ENCODE measurements at places on chromosomes 6 and 20.

DNA sequence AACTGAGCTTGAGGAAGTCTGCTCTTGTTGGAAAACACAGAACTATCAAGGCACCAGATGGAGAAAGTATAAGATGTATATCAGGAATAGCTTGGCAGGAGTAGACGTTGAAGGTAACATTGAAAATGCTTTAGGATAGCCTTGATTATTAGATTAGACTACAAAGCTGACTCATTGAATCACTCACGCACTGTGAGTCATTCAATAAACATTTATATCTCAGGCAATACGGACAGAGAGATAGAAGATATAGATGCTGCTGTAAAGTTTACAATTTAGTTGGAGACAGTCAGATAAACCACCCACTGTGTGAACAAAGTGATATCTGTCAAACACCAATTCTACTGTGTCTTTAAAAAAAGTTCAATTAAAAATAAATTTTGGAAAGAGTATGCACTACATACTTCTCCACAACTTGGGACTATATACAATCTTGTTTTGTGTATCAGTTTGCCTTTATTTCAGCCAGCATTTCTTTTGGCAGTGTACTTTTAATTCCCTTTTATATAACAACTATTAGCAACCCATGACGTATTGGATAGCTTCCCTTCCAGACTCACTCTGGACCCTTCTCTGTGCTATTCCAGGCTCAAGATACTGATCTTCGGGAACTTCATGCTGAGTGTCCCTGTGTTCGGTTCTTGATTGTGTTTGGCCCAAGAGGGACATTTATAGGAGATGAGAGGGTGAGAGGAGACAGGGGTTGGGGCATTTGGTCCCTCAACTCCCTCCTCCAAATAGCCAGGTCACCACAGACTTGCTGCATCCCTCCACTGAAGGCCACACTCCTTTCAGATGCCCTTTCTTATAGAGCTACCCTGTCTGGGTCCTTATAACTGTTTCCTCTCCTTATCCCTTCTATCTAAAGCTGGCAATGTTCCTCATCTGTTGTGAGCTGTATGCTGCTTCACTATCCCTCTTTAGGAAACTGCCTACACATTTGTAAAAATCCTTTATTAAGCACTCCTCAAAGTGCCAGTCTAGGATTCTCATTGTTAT is 176.6 kb upstream of the PTPRK start:
- DNase-seq = no peak

- DNase-seq = no peak
Measured at GRCh38 chr6:157457787-157458186, 76.8 kb downstream of the ZDHHC14 start.

GRCh38 chr6:133512410-133513016 is 271.4 kb downstream of the EYA4 start:
- DNase-seq = peak; percentile 48

DNA sequence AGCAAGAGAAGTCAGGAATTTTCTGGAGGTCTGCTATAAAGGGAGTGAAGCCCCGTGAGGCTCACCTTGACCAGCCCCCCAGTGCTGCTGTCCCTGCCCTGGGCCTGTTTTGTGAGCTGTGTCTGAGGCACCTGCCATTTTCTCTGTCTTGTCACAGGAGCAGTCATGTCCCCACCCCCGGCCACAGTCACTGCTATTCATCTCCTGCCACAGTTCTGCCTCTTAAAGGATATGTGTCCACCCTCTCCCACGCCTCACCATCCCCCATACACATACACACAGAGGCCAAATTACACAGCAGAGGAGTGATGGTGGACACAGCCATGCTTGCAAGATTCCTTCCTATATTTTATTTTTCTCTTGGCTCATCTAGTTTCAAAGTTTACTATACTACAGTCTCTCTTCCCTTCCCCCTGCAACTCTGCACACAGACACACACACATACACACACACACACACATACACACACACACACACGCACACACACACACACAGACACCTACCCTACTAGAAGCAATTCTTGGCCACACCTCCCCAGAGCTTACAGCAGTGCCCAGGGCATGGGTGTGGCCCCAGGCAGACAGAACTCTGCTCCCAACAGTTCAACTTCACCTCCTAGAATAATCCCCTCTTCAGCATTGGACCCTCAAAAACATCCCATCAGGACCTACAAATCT is 68.7 kb upstream of the TAB2 start:
- no peak for DNase-seq

- DNase-seq = no peak
Measured at GRCh38 chr6:88916615-88917208, 46.7 kb downstream of the RNGTT start.

- DNase-seq = no peak
Measured at GRCh38 chr20:39294137-39294725, 332.1 kb downstream of the DHX35 start.

DNA sequence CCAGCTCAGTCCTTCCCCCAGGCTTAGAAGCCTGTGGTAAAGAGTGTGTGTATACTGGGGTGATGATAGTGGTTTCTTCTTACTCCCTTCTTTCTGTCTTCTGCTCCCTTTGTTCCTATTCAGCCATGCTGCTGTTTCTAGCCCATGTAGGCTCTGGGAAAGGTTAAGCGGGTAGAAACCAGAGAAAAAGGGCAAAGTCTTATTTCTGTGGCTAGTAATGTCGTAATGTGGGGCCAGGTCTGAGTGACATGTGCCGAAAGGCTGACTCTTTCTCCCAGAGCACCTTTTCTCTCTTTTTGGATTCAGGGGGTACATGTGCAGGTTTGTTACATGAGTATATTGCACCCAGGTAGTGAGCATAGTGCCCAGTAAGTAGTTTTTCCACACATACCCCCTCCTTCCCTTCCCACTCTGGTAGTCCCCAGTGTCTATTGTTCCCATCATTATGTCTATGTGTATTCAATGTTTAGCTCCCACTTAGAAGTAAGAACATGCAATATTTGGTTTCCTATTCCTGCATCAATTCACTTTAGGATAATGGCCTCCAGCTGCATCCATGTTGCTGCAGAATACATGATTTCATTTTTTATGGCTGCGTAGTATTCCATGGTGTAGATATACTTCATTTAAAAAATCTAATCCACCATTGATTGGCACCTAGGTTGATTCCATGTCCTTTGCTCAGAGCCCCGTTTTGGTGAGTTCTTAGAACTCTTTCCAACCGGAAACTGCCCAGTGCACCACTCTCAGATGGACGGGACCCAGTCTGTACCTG is 74.3 kb downstream of the EFHC1 start:
- no peak for DNase-seq

DNA sequence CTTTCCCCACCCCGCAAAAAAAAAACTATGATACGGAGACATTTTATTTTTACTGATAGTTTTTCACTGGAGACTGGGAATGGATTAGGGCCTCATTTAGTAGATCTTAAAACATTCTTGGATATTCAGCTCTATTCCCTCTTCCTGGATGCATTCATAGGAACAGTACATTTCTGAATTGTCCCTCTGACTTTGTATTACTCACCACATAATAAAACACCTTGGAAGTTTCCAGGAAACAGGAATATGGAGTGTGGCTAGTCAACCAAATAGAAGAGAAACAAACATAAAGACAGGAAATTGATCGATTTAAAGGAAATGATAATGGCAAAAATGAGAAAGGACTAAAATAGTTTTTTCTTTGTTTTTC is 147.7 kb downstream of the GPX5 start:
- DNase-seq = no peak

DNA sequence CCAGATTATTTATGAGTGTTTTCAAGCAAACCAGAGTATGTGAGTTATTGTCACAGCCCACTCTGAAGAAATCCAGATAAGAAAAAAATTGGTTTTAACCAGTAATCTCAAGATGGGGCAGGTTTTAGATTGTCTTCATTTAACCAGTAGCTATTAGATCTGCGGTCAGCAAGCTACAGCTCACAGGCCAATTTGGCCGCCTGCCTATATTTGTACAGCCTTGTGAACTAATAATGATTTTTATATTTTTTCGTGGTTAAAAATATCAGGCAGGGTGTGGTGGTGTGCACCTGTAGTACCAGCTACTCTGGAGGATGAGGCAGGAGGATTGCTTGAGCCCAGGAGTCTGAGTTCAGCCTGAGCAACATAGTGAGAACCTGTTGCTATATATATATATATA is 5.0 kb downstream of the FAM209B start:
- no peak for DNase-seq

GRCh38 chr20:24863356-24863755 is 85.7 kb upstream of the CST7 start:
- no peak for DNase-seq

DNA sequence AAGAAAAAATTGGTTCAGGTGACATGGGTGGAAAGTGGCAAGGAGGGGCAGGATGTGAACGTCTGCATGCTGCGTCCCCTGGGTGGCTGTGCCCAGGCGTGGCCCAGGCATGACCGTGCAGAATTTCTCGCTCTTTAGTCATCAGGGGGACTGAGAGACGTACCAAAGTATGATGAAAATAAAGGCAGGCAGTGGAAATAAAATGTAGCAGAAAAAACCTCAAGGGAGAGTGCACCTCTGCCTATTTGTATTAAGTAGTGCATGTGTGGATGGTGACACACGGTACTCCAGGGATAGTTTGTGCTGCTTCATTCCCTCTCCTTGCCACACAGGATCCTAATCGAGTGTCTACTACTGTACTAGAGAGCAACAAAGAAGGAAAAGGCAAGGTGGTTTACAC is 81.1 kb downstream of the ATP9A start:
- no peak for DNase-seq

GRCh38 chr20:49420292-49420691 is 62.2 kb downstream of the KCNB1 start:
- DNase-seq = no peak

DNA sequence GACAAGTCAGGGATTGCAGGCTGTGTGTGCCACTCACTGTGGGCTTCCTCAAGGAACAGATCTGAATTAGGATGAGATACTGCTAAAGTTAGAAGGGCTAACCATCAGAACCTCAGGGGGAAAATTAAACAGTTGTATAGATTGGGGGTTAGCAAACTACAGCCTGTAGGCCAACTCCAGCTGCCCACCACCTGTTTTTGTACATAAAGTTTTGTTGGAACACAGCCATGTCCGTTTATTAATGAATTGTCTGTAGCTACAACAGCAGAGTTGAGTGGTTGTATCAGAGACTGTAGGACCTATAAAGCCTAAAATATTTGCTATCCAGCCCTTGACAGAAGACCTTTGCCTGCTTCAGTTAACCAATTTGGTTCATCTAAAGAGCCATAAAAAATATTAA is 127.2 kb upstream of the ECI2 start:
- no peak for DNase-seq

GRCh38 chr6:134240665-134241431 is 77.1 kb downstream of the SGK1 start:
- no peak for DNase-seq

DNA sequence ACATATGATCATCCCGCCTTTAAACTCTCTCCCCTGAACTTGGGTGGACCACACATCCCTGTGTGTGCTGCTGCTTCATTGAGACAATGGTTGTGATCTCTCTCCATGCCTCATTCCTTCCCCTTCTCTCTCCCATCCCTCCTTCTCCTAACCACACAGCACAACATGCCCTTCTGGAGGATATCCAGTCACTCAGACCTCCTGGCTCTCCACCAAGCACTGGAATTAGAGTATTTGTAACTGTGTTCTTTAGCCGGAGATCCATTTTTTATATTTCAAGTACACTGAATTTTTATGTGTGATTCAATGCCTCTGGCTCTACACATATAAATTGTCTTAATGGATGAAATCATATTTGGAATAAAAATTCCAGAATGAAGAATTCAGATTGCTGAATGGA is 287.4 kb downstream of the EYA4 start:
- no peak for DNase-seq

GRCh38 chr6:147135211-147135681 is 69.0 kb upstream of the STXBP5 start:
- DNase-seq = no peak

DNA sequence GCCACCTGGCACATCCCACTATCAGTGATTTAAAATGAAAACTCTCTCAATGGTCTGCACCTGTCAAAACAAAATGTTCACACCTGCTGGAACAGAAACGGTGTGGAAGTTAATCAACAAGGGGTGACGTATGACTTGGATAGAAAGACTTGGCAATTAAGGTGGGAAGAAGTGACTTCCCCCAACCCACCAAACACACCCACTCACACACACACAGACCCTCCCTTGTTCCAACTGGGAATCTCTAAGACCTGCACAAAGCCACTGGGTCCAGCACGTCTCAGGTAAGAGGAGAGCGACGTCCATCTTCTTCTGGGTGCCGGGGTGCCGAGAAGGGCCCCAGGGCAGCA is 25.1 kb upstream of the TCFL5 start:
- DNase-seq = no peak

DNA sequence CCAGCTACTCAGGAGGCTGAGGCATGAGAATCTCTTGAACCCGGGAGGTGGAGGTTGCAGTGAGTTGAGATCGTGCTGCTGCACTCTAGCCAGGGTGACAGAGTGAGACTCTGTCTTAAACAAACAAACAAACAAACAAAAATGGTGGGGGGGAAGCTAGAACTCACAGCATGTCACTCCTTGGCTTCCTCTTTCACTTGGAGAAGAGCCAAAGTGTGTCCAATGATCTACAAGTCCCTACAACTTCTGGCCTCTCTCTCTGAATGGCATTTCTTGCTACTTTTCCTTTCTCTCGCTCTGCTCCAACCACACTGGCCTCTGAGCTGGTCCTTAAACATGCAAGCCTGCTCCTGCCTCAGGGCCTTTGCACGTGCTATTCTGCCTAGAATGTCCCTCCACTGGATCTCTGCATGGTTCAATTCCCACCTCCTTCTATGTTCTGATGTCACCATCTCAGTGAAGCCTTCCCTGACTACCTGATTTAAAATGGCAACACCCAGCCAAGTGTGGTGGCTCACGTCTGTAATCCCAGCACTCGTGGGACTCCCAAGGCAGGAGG is 8.1 kb downstream of the TLDC2 start:
- DNase-seq = no peak

GRCh38 chr6:117502580-117502979 is 20.1 kb downstream of the DCBLD1 start:
- no peak for DNase-seq

GRCh38 chr6:45571159-45571558 is 193.4 kb upstream of the SUPT3H start:
- no peak for DNase-seq

DNA sequence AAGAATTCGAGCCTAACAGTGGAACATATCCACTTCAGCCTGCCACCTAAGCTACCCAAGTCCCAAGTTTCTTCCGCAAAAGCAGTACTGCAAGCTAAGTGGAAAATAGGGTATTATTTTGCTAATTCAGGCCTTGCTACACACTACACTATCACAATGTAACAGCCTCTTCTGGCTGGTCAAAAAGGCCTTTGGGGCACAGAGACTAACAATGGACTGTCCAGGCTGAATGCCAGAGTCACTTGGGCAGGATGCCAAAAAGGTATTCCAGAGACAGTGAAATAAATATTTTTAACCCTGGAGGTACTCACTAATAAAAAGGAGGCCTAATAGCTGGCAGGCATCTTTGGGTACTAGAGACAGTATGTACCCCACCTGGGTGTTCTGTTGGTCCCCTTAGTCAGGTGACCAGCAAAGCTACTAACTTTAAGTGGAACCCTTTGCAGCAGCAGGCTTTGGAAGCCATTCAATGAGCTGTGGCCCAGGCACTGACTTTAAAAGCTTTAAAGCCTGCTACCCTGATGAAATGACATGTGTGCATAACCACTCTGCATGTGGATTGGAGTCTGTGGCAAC is 692.1 kb downstream of the HTR1B start:
- DNase-seq = no peak

- no peak for DNase-seq
Measured at GRCh38 chr20:460707-461106, 1.6 kb downstream of the TBC1D20 start.

GRCh38 chr6:14635195-14635594 is 517.6 kb downstream of the CD83 start:
- no peak for DNase-seq

GRCh38 chr6:68229566-68229965 is 405.5 kb upstream of the ADGRB3 start:
- no peak for DNase-seq

GRCh38 chr6:125884634-125885371 is 71.8 kb upstream of the HINT3 start:
- DNase-seq = no peak

All from NCI-H1436 (cell line).